ENCODE measurements at places on chromosomes 6 and 20. TPM values are rescaled to one million over a fixed set of nuclear protein-coding genes. Genes with fewer than 3 reads are reported as not detected.

DNA sequence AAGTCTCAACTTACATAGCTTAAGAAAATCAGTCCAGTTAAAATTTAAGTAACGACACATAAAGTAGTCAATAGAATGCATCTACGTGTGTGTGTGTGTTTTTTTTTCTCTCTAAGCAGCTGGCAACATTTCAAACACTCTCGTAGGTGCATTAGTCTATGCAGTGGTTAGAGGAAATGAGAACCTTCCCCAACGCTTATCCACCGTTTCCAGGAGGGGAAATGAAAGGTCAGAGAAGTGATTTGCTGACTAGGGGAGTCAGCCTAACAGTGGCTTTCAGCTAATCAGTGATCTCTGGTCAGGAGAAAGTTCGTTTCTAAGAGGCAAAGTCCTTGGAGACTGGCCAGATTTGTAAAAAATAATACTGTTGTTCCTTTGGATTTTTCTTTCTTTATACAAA lies 806.6 kb downstream of the C6orf118 start:
- no peak for DNase-seq

DNA sequence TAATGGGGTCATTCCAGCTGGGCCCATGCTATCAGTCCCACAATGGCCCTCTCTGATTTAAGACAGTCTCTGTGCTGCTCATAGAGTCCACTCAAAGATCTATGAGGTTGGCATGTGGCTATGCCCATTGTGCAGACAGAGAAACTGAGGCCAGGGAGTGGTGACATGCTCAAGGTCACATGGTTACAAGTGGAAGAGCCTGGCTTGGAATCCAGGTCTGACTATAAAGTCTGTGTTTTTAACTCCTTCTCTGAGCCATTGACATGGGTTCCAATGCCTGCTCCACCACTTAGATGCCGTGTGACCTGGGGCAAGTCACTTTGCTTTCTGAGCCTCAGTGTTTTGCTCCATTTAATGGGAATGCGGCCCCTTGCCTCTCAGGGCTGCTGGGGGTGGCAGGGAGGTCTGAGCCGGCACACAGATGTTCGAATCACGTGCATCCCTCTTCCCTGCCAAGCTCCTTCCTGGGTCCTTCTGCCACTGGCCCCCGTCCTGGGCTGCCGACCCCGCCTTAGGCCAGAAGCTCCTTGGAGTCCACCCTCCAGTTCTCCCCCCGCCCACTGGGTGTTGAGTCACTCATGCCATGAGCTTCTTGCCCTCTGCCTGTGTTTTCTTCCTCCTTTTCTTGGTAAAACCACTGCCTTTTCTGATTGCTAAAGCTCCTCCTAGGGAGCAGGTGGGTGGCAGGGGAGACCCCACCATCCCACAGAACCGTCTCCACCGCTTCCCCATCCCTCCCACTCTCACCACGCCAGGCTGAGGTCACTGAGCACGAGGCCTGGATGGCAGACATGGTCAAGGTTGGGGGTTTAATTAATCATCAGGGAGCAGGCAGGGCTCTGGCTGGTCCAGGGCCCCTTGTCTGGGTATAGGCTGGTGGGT lies 35.7 kb downstream of the CEBPB start:
- no peak for DNase-seq

DNA sequence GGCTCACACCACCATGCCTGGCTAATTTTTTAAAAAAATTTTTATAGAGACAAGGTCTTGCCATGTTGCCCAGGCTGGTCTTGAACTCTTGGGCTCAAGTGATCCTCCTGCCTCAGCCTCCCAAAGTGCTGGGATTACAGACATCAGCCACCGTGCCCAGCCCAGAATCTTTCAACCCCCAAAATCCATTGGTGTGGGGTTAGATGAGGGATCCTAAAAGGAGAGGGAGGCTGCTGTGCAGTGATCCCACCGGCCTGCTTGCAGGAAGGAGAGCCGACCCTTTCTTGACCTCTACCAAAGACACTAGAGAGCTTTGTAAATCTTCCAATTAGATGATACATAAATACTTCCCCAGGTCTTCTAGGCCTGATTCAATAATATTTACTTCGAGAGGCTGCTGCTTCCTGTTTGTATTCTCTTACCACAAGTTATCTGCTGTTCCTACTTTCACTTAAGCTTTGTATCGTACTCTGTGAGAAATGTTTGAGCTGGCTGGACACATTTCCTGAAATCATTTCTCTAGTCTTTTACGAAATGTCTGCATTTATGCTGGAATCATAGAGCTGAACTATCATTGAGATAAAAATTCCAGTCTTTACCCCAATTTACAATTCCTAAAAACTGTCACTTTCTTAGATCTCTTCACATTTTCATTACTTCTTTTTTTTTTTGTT lies 49.3 kb upstream of the IER3 start:
- no peak for DNase-seq

GRCh38 chr20:16048876-16049275 lies 524.4 kb downstream of the KIF16B start:
- DNase-seq = no peak

GRCh38 chr6:121333196-121333595 lies 1.1 kb downstream of the TBC1D32 start:
- no peak for DNase-seq

GRCh38 chr6:116349216-116349615 lies 21.5 kb upstream of the DSE start:
- DNase-seq = no peak

DNA sequence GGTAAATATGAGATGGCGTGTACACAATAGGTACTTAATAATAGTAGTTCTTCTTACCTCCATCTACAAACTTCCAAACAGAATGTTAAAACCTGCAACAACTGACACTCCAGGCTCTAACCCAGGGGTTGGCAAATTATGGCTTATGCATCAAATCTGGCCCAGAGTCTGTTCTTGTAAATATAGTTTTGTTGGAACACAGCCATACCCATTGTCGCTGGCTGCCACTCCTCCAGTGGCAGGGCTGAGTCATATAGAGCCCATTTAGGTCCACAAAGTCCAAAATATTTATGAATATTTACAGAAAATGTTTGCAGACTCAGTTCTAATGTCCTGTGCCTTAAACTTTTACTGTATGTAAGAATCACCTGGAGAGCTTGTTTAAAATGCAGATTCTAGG lies 69.9 kb upstream of the BTBD3 start:
- no peak for DNase-seq

DNA sequence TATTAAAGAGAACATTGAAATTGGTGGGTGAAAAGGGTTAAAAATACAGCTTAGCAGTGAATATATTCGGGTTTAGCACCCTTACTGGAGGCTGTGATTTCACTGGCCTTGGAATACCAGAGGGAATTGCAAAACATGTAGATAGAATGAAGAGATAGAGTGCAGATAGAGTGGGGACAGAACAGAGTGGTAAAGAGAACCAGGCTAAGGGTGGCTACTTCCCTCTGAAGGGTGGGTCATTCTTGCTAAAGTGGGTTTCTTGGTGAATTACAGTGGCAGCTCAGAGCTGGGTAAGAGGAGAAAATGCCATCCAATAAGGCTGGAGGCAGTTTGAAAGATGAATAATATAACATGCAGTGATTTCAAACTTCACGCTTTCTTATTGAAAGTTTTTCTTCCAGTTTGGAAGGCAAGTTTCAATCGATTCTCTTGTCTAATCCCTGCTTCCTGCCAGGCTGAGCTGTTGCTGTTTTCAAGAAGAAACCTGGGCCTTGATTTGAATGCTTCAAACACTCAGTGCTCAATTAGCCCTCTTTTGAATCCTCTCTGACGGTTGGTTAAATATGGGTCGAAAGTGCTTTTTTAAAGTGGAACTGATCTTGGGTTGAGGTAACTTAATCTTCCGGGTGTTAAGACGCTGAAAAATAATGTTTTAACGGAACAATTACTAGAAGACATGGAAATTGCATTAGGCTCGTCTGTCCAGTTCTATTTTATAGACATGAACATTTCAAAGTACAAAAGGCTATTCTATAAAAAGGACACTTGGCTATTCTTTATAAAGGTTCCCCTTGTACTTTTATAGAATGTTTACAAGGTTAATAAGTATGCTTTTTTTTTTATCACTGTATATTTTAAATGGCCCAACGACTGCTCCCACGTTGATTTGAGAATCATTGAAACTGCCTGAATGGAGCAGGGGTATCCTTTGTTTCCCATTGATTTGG lies 203.3 kb downstream of the BCAS1 start:
- no peak for DNase-seq

Gene TMC2
- total RNA-seq = 1.7 TPM
